ENCODE measurements at places on chromosomes 12 and 14. TPM values are rescaled to one million over a fixed set of nuclear protein-coding genes. Genes with fewer than 3 reads are reported as not detected.

The CFAP73 gene
- polyA plus RNA-seq = not detected

The TMEM253 gene
- polyA plus RNA-seq = 0.41 TPM

The OTOGL gene
- 0.67 TPM for polyA plus RNA-seq

The ZFP36L1 gene
- polyA plus RNA-seq = 175 TPM

The VDR gene
- polyA plus RNA-seq = 0.48 TPM

The IAPP gene
- polyA plus RNA-seq = not detected

The METAP2 gene
- 120 TPM for polyA plus RNA-seq

The TSHR gene
- polyA plus RNA-seq = 1.2 TPM

The OR4N5 gene
- not detected for polyA plus RNA-seq

The ASCL4 gene
- 0.58 TPM for polyA plus RNA-seq

All from muscle of arm (tissue), 14 donors.